ENCODE measurements at places on chromosomes 7 and 10. TPM values are rescaled to one million over a fixed set of nuclear protein-coding genes. Genes with fewer than 3 reads are reported as not detected.

Gene ARF5
- total RNA-seq: 188 TPM

Gene ABCC2
- total RNA-seq: 1.2 TPM

Gene ATP6V0E2
- total RNA-seq: 100 TPM

Gene PCDH15
- not detected for total RNA-seq

- no peak for DNase-seq
Measured at GRCh38 chr10:61792097-61792716, 109.3 kb upstream of the ARID5B start.

- DNase-seq: no peak
Measured at GRCh38 chr10:86965986-86966654, 2.2 kb upstream of the ADIRF start.

- DNase-seq: no peak
Measured at GRCh38 chr7:86956567-86956966, 102.9 kb downstream of the ELAPOR2 start.

GRCh38 chr7:87046456-87046855 is 13.0 kb downstream of the ELAPOR2 start:
- DNase-seq: no peak

GRCh38 chr7:131858611-131859010 is 302.2 kb upstream of the PODXL start:
- no peak for DNase-seq

DNA sequence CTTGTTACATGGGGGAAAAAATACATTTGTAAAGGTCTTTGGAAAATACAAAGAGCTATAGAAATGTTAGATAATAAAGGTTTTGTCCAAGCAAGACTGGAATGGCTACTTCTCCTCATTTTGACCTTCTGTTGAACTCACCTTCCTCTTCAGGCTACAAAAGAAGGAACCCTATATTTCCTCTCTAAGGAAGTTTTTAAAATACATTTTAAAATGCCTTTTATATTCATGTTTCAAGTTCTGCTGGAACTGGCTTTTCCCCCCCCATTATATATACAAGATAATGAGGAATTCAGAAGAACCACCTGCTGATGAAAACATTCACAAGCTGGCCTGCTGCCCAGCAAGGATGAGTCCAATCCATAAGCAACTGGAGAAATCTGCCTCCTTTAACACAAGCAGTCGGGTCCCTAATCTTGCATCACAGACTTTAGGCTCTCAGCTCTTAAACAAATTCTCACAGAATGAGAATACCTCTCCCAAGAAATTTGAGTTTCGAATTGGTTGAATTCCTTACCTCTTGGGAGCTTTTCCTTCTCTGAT is 44.6 kb downstream of the MTERF1 start:
- no peak for DNase-seq

GRCh38 chr10:89279421-89279869 is 22.4 kb upstream of the IFIT2 start:
- DNase-seq: no peak

- no peak for DNase-seq
Measured at GRCh38 chr10:124996127-124996853, 54.4 kb downstream of the ZRANB1 start.

DNA sequence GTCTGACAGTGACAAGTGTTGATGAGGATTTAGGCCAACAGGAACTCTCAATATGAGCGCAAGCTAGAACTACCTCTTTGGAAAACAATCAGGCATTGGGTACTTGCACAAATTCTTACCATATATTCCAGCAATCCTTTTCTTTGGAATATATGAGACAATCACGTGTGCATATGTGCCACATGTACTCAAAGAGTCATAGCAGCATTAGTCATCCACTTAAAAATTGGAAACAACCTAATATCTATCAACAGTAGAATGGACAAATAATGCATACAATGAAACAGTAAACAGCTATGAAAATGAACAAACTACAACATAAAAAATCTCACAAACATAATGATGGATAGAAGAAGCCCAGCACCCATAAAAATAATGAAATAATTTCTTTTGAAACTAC is 179.7 kb downstream of the GLI3 start:
- no peak for DNase-seq

GRCh38 chr10:28408237-28408777 is 105.4 kb upstream of the MPP7 start:
- DNase-seq: no peak
